ENCODE measurements at places on chromosomes 2 and 18. TPM values are rescaled to one million over a fixed set of nuclear protein-coding genes. Genes with fewer than 3 reads are reported as not detected.

The POTEI gene
- total RNA-seq, result not detected

The PPP1R7 gene
- total RNA-seq, result 84.2 TPM

The DUSP2 gene
- total RNA-seq, result 22.0 TPM

The PCARE gene
- not detected for total RNA-seq

The ITPRIPL1 gene
- 28.9 TPM for total RNA-seq

The MC5R gene
- not detected for total RNA-seq

The ABCG5 gene
- total RNA-seq, result not detected

The ABCB11 gene
- total RNA-seq, result not detected

The SESTD1 gene
- 12.6 TPM for total RNA-seq

The PRKAG3 gene
- not detected for total RNA-seq

The DNAH6 gene
- total RNA-seq, result 0.53 TPM

The CHRND gene
- total RNA-seq, result not detected

The GRB14 gene
- not detected for total RNA-seq

Data from activated naive CD4-positive, alpha-beta T cell treated with anti-CD3 and anti-CD28 coated beads, Interleukin-2, amount 10 ng/mL, durations not matched to agents 5 hours and 36 hours (primary cell).